AG04449 (cell line): ENCODE measurements at places on chromosomes 12 and 14.

GRCh38 chr12:42725809-42726208 is 136.3 kb upstream of the PRICKLE1 start:
- peak; percentile 38 for DNase-seq

DNA sequence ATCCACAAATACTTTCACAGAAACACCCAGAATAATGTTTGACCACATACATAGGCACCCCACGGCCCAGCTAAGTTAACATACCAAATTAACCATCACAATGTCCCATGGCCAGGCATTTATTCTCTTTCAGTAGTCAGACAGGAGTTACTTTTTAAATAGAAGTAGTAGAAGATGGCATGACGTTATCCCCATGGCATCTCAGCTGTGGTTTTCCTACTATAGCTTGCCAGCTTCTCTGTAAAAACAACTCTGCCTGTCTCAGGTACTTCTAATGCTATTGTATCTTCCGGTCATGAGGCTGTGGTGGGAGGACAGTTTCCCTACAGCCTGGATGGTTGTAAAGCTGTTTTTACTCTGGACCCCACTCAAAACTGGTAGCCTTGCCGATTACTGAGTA is 19.3 kb downstream of the CTSG start:
- DNase-seq: no peak

DNA sequence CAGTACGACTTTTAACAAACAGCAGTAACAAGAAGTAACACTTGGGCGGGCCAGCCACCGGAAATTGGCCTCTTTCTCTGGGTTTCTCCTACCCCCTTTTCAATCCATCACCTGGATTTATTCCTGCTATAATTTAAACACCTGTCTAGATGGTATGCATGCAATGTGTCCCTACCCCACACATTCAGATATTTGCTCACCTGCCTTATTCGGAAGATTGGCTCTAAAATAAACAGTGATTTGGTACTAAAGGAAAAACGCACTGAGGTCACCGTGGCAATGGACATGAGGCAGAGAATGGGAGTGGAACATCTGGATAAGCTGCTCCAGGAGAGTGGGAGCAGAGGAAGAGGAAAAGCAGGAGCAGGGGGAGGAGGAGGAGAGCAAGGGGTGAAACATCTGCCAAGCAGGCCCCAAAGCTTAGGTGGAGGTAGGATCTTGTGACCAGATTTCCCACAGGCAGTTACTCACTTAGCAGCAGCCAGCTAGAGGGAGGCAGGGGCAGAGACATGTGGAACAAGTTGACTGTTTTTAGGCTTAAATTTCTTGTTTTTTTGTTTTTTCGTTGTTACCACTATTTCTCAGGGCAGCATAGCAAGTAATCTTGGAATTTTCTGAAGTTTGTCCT is 150.9 kb downstream of the TTLL5 start:
- no peak for DNase-seq

GRCh38 chr12:5864301-5864700 is 80.8 kb downstream of the ANO2 start:
- DNase-seq: no peak

DNA sequence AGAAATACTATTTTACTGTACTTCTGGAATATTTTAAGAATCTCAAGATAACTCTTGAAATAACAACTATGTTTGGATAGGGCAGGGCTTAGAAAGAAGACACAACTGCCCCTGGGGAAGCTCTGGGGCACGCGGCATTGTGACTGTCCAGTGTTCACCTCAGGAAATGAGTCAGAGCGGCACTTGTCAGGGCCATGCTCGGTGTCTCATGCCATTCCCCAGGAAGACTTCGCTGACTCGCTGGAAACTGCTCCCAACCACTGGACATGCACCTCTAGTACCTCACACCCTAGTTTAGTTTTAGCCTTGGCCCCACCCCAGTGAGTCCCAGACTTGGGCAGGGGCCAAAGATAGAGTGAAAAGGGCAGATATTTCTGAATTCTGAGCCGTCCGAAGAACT is 192.0 kb downstream of the TTC7B start:
- no peak for DNase-seq

DNA sequence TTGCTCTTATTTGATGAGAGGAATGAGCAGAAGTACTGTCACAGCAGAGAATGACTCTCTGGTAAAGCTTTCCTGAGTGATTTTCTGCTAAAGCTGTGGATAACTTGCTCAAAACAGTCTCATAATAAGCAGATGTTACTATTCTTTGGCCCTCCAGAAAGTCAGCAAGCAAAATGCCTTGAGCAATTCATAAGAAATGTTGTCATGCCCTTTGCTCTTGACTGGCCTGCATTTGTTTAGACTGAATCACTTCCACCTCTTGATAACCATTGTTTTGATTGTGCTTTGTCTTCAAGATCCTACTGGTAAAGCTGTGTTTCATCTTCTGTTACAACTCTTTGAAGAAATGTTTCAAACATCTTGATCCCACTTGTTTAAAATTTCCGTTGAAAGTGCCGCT is 457.9 kb upstream of the FOXG1 start:
- peak; percentile 9 for DNase-seq

GRCh38 chr12:86601550-86602308 is 345.5 kb upstream of the MGAT4C start:
- DNase-seq: no peak

DNA sequence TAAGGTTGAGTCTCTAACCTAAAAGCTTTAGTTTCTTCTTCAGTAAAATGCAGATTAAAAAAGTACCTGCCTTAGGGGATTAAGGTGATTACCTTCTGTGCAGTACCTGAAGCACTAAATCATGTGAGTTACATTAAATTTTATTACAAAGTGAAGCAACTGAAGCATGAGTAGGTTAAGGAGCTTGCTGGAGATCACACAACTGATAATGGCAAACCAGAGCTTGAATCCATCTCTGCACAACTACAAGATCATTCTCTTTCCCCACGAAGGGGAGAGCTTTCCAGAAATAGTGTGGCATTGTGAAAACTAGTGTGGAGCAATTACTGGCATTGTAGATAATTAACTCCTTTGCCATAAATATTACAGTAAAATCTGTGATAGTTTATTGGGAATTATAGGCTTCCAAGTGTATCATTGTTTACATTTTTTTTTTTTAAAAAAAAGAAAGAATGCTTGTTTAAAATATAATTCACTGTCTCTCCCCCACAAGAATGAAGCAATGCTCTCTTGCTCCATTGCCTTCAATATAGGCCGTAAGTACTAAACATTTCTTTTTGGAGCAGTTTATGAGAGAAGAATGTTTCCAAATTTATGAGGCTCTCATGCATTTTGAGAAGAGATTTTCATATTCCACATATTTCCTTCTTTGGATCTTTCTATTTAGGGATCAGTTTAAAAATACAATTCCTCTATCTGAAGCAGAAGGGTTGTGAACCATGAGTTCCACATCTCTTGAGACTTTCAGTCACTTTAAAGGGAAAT is 20.5 kb downstream of the SLC38A2 start:
- DNase-seq: no peak

DNA sequence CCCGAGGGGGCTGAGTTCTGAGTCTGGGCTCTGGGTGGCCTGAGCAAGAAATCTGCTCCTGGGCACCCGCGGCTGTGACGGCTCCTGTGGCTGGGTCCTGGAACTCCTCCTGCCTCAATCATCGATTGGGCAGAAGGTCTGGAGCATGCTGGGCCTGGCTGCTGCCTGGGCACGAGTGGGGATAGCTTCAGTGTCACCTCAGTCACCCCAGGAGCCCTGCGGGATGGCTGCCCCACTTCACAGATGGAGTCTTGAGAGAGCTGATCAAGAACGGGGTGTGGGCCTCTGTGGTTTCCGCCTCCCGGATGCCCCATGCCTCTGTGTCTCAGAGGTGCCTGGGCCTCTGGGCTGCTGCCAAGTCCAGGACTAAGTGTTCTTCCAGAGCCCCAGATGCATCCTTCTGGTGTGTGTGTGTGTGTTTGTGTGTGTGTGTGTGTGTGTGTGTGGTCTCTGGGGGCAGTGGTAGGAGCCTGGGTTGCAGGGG is 185.6 kb upstream of the C14orf180 start:
- no peak for DNase-seq

GRCh38 chr14:73802431-73803188 is 49.0 kb upstream of the PTGR2 start:
- DNase-seq: no peak

DNA sequence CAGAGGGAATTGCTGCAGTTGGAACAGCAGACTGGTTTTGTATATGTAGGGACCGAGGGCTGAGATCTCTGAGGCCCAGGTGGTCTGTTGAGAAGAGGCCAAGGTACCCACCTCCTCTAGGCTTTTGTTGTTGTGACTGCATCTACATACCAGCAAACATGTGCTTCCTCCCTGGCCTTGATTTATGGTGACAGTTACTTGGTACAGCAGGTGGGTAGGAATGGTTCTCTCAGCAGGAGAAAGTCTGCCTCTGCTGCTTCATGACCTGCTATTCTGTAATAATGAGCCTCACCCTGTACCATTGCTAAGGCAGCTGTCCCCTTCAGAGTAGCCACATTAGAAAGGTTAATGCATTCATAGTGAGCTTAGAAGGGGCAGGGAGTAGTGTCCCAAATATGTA is 196.7 kb upstream of the PELI2 start:
- DNase-seq: no peak

DNA sequence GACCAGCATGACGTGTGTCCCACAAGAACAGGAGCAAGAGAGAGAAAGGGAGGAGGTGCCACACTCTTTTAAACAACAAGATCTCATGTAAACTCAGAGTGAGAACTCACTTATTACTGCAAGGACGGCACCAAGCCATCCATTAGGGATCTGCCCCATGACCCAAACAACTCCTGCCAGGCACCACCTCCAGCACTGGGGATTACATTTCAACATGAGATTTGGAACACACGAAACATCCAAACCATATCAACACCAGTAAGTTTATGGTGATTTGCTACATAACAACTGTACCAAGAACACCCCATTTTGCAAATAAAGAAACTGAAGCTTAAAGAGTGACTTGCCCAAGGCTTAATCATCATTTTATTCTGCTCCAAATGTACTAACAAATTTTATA is 23.7 kb upstream of the OR6J1 start:
- no peak for DNase-seq

- no peak for DNase-seq
These were observed 52.1 kb upstream of the AEBP2 start for GRCh38 chr12:19387161-19387560.

DNA sequence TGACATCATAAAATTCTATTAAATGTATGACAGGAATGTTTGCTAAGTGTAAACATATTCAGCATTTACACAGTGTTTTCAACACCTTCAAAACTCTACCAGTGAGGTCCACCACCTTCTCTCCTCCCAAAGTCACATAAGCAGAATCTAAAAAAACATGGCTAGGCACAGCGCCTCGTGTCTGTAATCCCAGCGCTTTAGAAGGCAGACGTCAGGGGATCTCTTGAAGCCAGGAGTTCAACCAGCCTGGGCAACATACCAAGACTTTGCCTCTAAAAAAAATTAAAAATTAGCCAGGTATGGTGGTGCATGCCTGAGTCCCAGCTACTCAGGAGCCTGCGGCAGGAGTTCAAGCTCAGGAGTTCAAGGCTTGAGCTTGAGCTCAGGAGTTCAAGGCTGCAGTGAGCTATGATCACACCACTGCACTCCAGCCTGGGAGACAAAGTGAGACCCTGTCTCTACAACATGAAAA is 30.0 kb downstream of the NUMB start:
- no peak for DNase-seq

DNA sequence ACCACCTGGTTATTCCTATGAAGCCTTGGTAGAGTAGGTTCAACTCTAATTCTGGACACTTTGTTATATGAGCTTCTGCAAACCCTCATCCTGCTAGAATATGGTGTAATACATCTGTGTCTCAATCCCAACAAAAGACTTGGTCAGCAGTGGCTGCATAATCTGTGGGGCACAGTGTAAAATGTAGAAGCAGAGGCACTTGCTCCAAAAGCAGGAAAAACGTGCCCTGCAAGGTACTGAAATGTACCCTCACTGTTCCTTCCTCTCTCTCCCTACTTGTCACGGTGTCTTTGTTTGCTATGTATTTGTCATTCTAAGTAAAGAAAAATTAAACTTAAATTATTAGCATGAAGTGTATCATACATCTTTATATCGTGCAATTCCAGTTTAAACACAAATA is 267.9 kb downstream of the BCL11B start:
- no peak for DNase-seq

DNA sequence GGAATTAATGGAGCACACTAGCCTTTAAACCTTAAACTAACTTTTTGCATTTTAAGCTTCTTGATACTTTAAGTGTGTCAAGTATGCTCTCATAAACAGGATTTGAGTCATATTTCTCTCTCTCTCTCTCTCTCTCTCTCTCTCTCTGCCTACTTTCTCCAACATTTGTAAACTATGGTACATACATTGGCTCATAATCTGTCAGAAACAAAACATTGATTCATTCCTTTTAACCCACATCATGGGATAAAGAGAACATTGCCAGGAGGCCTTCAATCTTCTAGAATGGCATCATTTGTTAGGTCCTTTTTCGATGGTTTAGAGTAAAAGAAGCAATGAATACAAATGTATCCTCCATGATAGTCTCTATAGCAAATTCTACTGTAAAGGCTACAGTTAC is 81.6 kb upstream of the RERGL start:
- DNase-seq: no peak

DNA sequence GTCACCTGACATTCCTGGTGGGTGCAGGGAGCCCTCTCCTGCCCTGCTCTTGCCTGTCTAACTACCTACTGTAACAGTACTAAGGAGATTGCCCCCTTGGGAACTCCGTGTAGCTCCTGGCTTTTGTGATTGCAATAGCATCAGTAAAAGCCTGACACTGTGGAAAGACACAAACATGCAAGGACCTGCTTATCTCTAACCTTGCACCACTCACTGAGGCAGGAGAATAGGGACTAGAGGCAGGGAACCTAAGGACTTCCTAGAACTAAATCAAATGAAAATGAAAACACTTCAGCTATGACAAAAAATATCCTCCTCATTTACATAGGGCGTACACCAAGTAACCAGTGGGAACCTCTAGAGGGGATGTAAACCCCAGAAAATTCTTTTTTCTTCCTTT is 28.5 kb downstream of the TUBA1A start:
- no peak for DNase-seq

- no peak for DNase-seq
These were observed 1.4 kb downstream of the C12orf56 start for GRCh38 chr12:64389154-64389553.

DNA sequence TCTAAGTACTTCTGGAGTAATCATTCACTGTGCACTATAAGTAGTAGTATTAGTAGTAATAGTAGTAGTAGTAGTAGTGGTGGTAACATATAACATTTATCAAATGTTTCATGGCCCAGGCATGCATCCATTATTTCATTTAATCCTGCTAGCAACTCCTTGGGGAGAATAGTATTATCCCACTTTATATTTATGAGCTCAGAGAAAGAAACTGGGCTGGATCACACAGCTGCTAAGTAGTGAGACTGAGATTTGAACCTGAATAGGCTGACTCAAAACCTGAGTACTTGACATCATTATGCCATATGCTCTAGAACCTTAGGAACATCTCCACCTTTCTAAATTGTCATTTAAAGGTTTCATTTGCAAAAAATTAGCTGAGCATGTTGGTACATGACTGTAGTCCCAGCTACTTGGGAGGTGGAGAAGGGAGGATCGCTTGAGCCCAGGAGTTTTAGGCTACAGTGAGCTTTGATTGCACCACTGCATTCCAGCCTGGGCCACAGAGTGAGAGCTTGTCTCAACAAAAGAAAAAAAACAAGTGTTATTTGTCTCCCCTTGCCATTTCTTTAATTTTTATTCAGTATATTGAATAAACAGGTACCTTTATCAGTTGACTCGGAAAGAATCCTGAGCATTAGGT is 11.4 kb upstream of the NID2 start:
- DNase-seq: no peak

GRCh38 chr12:108816652-108817335 is 40.6 kb downstream of the SSH1 start:
- no peak for DNase-seq

- no peak for DNase-seq
These were observed 122.2 kb downstream of the NCOR2 start for GRCh38 chr12:124445121-124445718.

GRCh38 chr12:100497105-100497795 is 23.6 kb downstream of the NR1H4 start:
- DNase-seq: no peak
